ENCODE measurements at places on chromosomes 13 and 19.

- DNase-seq: no peak
Measured at GRCh38 chr13:43838909-43839308, 40.6 kb downstream of the CCDC122 start.

GRCh38 chr19:9498183-9498902 lies at the start of gene ZNF560:
ZNF560 (minus strand) TSS chr19:9498616; CDS start chr19:9475313, 23,303 bp downstream.
- DNase-seq: no peak

- DNase-seq: no peak
Measured at GRCh38 chr13:36476661-36477060, 44.4 kb downstream of the CCNA1 start.

DNA sequence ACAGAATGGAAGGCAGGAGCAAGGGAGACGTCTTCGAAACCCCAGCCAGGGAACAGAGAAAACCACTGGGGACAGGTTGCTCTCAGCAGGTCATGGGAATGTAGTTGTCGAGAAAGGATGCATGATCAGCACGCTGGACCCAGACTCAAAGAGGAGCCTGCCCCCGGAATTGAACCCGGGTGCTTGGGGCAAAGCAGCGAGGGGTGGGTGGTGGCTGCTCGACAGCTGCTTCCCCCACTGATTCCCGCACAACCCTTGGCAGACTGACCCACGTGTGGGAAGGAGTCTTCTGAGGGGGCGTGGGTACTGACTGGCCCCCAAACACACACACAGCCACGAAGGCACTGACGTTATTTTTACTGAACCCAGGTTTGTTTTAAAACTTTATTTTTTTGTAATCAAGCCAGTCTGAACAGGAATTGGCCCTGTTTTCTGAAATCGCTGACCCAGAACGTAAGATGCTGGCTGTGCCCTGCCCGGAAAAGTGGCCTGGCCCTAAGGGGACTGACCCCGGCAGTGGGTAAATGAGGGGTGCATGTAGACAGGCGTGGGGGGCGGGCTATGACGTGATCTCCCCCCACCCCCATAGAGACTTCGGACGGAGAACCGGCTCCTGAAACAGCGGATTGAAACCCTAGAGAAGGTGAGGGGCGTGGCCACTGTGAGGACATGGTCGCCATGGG lies 18.6 kb downstream of the PRR36 start:
- no peak for DNase-seq

GRCh38 chr13:25778808-25779305 lies 273.0 kb downstream of the SHISA2 start:
- no peak for DNase-seq

- DNase-seq: no peak
Measured at GRCh38 chr13:30971575-30971974, 39.1 kb downstream of the TEX26 start.

DNA sequence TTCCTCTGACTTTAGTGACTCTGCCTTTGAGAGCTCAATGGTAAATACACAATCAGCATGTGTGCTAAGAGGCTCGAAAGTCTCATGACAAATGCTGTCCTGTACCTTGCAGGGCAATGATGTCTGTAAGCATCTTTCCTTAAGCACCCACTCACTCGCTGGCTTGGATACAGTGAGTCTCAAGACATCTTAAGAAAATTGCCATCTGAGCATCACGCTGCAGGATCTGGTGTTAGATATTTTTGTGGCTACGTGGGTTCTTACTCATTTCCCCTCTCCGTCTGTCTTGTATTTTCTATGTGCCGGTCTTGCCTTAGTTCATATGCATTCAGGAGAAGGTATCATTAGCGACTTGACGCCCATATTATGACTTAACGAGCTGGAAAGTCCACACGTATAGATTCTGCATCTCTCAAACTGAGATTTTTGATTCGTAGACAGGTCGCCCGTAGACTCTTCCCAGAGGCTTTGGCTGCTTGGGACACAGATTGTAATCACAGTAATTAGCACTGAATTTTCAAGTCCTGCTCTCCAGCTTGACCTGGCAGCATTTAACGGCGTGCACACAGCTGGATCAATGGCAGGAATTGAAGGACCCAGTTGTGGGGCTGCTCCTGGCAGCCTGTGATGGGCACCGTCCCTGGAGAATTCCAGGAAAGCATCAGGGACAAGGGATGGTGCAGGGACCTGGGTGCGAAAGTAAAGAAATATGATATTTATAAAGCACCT lies 231.2 kb downstream of the ZIC5 start:
- no peak for DNase-seq

- no peak for DNase-seq
Measured at GRCh38 chr19:21848706-21849105, 12.7 kb upstream of the ZNF43 start.

- no peak for DNase-seq
Measured at GRCh38 chr13:52127378-52127777, 1.5 kb downstream of the NEK5 start.

- DNase-seq: peak; percentile 45
Measured at GRCh38 chr13:34591900-34592529, 350.1 kb upstream of the NBEA start.
